ENCODE measurements at places on chromosomes 1 and 21. TPM values are rescaled to one million over a fixed set of nuclear protein-coding genes. Genes with fewer than 3 reads are reported as not detected.

MTARC1 gene
- 22.0 TPM for total RNA-seq

PDE9A gene
- total RNA-seq = 58.7 TPM

DEDD gene
- 34.6 TPM for total RNA-seq

ANXA9 gene
- total RNA-seq = not detected

GRIK3 gene
- total RNA-seq = 60.1 TPM

LRRC38 gene
- not detected for total RNA-seq

GJA8 gene
- not detected for total RNA-seq

BEND5 gene
- 34.8 TPM for total RNA-seq

SH3BGR gene
- 1.5 TPM for total RNA-seq

GNAT2 gene
- total RNA-seq = not detected

GLIS1 gene
- total RNA-seq = 0.76 TPM

HTR6 gene
- total RNA-seq = not detected

BARHL2 gene
- total RNA-seq = 0.27 TPM

EPB41 gene
- total RNA-seq = 213 TPM

DFFA gene
- total RNA-seq = 38.0 TPM

CRP gene
- not detected for total RNA-seq

PLA2G5 gene
- total RNA-seq = not detected

KCNN3 gene
- 3.8 TPM for total RNA-seq

AMY2B gene
- total RNA-seq = 9.9 TPM

SDHB gene
- 58.9 TPM for total RNA-seq

FCRL4 gene
- total RNA-seq = not detected

SPOCD1 gene
- 0.74 TPM for total RNA-seq

TMEM51 gene
- total RNA-seq = 3.2 TPM

ZYG11B gene
- total RNA-seq = 47.2 TPM

COL24A1 gene
- total RNA-seq = 0.15 TPM

CFHR4 gene
- not detected for total RNA-seq

MYCL gene
- 97.7 TPM for total RNA-seq

CYP4Z1 gene
- total RNA-seq = not detected

RGS16 gene
- 37.2 TPM for total RNA-seq

DDX59 gene
- 10.6 TPM for total RNA-seq

MXRA8 gene
- total RNA-seq = 7.7 TPM

CD1C gene
- not detected for total RNA-seq

C1orf115 gene
- 30.5 TPM for total RNA-seq
